PC-9 (cell line): ENCODE measurements at places on chromosomes 12 and 14.

- no peaks in the 10 kb centered on the region for H3K36me3 ChIP-seq
- H3K4me3 ChIP-seq, result no peak overlapping the region
- H3K4me1 ChIP-seq, result no peaks in the 10 kb centered on the region
Observed at GRCh38 chr12:92530706-92531105, 172.1 kb upstream of the PLEKHG7 start.

DNA sequence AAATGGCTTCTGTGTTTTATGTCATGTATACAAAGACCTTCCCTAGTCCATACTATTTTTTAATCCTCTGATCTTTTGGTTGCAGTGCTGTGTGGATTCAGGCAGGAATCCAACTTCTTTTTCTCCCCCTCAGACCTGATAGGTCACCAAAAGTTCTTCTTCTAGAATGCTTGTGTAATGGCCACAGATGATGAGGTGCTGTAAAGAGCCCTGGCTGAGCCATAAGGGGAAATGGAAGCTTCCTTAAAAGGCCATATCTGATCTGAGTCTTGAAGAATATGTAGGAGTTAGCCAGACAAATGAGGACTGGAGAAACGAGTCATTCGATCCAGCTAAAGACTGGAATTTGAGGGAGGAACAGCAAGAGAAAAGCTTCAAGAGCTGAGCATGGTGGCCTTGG, 353.9 kb downstream of the PCNX1 start:
- no peaks in the 10 kb centered on the region for H3K36me3 ChIP-seq
- no peaks in the 10 kb centered on the region for H3K27me3 ChIP-seq
- no peak for DNase-seq
- H3K27ac ChIP-seq, result no peak overlapping the region
- H3K4me3 ChIP-seq, result no peak overlapping the region

GRCh38 chr12:9957834-9958233, 13.4 kb upstream of the CLEC12A start:
- H3K27me3 ChIP-seq, result no peaks in the 10 kb centered on the region
- H3K4me1 ChIP-seq, result no peaks in the 10 kb centered on the region
- no peaks in the 10 kb centered on the region for H3K36me3 ChIP-seq
- no peak for DNase-seq

GRCh38 chr12:93139028-93139665, 210.1 kb upstream of the EEA1 start:
- H3K4me1 ChIP-seq, result peaks cover 65% of the 10 kb centered on the region
- H3K27me3 ChIP-seq, result no peaks in the 10 kb centered on the region
- no peak overlapping the region for H3K27ac ChIP-seq
- H3K36me3 ChIP-seq, result no peaks in the 10 kb centered on the region

GRCh38 chr14:100898935-100899883, 4.3 kb downstream of the RTL1 start:
- no peaks in the 10 kb centered on the region for H3K4me1 ChIP-seq
- no peak overlapping the region for H3K4me3 ChIP-seq
- H3K36me3 ChIP-seq, result no peaks in the 10 kb centered on the region
- H3K27me3 ChIP-seq, result peaks cover 76% of the 10 kb centered on the region
- DNase-seq, result no peak

DNA sequence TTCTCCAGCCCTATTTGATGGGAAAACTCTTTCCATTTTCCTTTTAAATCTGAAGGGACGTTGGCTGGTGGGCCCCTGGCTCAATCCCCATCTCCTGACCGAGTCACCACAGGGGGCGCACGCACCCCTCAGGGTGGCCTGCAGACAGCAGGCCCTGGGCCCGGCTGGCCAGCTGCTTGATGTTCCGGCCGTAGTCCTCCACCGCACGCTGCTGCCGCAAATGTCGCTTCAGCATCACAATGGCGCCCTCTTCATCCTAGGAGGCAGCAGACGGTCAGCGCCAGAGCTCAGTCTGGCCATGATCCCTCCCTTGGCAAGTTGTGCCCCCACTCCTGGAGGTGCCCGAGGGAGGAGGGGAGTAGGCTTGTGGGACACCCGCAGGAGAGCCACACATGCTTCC, 70.0 kb downstream of the PLEKHG3 start:
- no peaks in the 10 kb centered on the region for H3K36me3 ChIP-seq
- no peaks in the 10 kb centered on the region for H3K4me1 ChIP-seq
- H3K4me3 ChIP-seq, result no peak overlapping the region
- no peak overlapping the region for H3K27ac ChIP-seq

- no peaks in the 10 kb centered on the region for H3K27me3 ChIP-seq
- H3K36me3 ChIP-seq, result no peaks in the 10 kb centered on the region
- H3K27ac ChIP-seq, result no peak overlapping the region
- no peak for DNase-seq
- peaks cover 12% of the 10 kb centered on the region; the same call in 1 of the 2 replicates for H3K4me1 ChIP-seq
Observed at GRCh38 chr12:88782351-88782750, 202.1 kb upstream of the KITLG start.

DNA sequence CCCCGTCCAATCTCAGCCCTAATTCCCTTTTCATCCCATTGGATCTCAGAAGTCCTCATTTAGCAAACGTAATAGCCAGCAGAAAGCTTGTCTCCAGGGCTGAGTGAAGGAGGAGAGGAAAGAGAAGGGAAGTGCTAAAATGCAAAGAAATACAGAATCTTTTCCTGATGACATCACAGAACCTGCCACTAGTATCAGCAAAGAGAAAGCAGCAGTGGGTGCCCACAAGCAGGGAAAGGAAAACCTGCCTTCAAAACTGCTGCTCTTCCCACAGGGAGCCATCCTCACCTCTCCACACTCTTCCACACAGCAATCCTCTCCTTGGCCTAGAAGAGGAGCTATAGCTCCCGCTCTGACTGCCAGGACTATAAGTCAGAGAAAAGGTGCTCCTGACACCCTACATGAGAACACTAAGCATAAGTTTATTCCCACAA, 11.3 kb downstream of the MED13L start:
- peaks cover 29% of the 10 kb centered on the region for H3K4me1 ChIP-seq
- H3K27me3 ChIP-seq, result no peaks in the 10 kb centered on the region
- DNase-seq, result no peak
- no peak overlapping the region for H3K27ac ChIP-seq
- H3K36me3 ChIP-seq, result no peaks in the 10 kb centered on the region

- H3K4me3 ChIP-seq, result no peak overlapping the region
- H3K27ac ChIP-seq, result no peak overlapping the region
- DNase-seq, result no peak
- 0 out of 2 replicates have a peak, but pooled peaks cover 8% of the 10 kb centered on the region for H3K4me1 ChIP-seq
- H3K27me3 ChIP-seq, result no peaks in the 10 kb centered on the region
Observed at GRCh38 chr12:14303661-14304155, 61.8 kb upstream of the ATF7IP start.

- 0 out of 2 replicates have a peak, but pooled peaks cover 4% of the 10 kb centered on the region for H3K36me3 ChIP-seq
- H3K27ac ChIP-seq, result no peak overlapping the region
- no peaks in the 10 kb centered on the region for H3K27me3 ChIP-seq
- H3K4me3 ChIP-seq, result no peak overlapping the region
- peaks cover 2% of the 10 kb centered on the region for H3K4me1 ChIP-seq
- DNase-seq, result no peak
Observed at GRCh38 chr12:76341436-76342030, 6.7 kb downstream of the BBS10 start.

DNA sequence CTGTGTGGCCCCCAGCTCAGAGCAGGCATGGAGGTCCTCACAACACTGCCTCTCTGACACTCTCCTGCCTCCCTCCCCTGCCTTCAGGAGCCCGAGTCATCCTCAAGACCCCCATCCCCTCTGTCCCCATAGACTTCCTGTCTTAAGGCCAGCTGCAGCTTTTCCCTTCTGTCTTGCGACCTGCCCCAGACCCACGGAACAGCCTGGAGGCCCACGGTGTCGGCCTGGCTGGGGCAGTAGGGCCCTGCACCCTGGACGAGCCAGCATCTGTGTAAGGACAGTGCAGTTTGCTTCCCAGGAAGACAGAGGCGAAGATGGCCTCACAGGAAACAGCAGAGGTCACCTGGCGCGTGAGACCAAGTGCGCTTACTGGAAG, 9.7 kb downstream of the TEDC1 start:
- H3K4me3 ChIP-seq, result no peak overlapping the region
- no peak overlapping the region for H3K27ac ChIP-seq
- H3K27me3 ChIP-seq, result no peaks in the 10 kb centered on the region
- DNase-seq, result no peak
- H3K4me1 ChIP-seq, result no peaks in the 10 kb centered on the region
- H3K36me3 ChIP-seq, result no peaks in the 10 kb centered on the region

- no peaks in the 10 kb centered on the region for H3K36me3 ChIP-seq
- H3K27me3 ChIP-seq, result peaks cover 62% of the 10 kb centered on the region
- no peak for DNase-seq
- no peaks in the 10 kb centered on the region for H3K4me1 ChIP-seq
- H3K27ac ChIP-seq, result no peak overlapping the region
- H3K4me3 ChIP-seq, result no peak overlapping the region
Observed at GRCh38 chr12:128932521-128932920, 79.2 kb downstream of the GLT1D1 start.

GRCh38 chr14:92649934-92650545, 98.4 kb downstream of the LGMN start:
- peaks cover 62% of the 10 kb centered on the region for H3K4me1 ChIP-seq
- DNase-seq, result peak; percentile 97
- no peaks in the 10 kb centered on the region for H3K36me3 ChIP-seq
- peak overlapping the region; percentile 99 for H3K27ac ChIP-seq
